ENCODE measurements at places on chromosomes 4 and X.

GRCh38 chr4:85543832-85544231, 68.9 kb downstream of the ARHGAP24 start:
- peak; percentile 63 for DNase-seq

GRCh38 chr4:2648159-2648814, 107.8 kb downstream of the TNIP2 start:
- DNase-seq: no peak

DNA sequence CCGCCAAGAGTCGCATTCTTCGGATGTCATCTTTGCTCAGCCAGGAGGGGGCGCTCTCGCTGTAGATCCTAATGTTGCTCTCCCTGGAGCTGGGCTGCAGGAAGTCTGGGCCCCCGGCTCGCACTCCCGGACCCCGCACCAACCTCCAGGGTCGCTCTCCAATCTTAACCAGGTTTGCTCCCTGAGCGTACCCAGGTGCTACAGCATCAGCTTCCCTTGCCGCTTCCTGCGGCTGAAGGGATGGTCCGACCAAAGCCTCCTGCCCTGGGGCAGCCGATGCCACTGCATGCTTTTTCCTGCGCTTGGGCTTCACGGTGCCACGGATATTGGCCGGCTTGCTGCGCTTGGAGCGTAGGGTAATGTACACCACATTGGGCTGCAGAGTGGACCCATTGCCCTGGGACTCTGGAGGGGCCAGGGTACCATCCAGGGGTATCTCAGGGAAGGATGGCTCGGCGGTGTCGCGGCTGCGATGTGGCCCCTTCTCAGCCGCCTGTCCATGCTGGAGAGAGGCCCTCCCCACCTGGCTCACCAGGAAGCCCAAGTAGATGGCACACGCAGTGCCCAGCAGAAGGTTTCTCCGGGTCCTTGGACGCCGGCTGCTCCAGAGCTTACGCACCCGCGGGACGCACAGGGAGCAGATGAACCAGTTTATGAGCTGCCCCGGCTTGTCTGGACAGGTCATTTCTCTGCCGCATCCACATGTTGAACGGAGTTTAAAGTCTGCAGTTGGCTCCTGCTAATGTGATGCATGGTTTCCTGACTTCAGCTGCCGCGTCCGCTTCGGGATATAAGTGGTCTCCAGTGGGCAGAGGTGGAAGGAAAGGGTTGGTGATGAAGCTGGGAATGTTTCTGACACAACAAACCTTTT, 1.9 kb downstream of the GASK1B start:
- peak; percentile 24 for DNase-seq

DNA sequence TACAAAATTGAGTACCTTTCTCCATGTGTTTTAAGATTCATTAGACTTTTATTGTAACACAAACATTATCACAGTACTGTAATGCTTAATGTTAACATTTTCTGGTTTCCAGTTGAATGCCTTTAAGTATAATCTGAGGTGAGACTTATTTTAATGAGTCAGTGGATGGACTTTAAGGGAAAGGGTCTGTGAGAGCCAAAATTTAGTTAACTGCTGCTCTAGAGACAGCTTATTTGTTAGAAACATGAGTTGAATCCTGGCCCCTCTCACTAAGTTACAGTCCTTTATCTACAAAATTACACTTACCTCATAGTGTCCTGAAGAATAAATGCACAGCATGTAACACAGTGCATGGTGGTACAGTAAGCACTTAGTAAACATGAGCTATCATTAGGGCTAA, 66.0 kb downstream of the PGRMC2 start:
- no peak for DNase-seq

DNA sequence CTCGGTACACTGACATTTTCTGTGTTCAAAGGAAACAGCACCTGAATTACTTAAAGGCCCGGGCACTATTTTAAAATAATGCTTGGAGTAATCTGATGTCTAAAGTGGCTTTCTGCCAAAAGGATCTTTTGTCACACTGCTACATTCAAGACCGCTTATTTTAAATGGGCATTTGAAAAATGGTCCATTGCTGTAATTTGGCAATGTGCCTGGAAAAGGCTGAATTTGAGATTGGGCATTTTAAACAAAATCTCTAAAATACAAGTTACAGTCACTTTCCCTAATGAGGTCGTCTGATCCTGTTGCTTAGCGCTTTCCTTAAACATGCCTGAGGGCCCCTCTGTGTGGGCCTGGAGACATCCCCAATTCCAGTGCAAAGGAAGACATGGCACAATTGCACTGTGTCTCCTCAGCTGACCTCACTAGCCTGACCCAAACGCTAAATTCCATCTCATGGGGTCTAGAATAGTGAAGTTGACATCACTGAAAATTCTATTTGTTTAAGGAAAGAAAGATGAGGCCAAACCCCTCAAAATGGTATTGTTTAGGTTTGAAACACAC, 214.2 kb downstream of the GPC3 start:
- no peak for DNase-seq

DNA sequence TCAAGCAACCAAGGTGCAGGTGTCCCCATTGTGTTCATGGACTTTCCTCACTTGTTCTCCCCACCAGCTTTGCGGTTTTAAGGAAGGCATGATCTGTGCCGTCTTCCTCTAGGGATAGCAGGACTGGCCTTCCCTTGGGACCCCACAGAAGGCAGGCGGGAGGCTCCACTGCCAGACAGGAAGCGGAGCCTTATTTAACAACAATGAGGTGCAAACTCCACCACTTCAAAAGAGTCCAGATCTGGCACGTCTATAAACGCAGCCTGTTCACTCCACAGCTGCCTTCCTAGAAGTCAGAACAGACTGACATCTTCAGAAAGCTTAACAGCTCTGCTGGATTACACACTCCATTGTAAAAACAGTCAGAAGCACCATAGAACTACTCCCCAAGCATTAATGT, 1.7 kb upstream of the GPR143 start:
- no peak for DNase-seq

GRCh38 chrX:131067216-131067615, 9.1 kb downstream of the ARHGAP36 start:
- DNase-seq: no peak

DNA sequence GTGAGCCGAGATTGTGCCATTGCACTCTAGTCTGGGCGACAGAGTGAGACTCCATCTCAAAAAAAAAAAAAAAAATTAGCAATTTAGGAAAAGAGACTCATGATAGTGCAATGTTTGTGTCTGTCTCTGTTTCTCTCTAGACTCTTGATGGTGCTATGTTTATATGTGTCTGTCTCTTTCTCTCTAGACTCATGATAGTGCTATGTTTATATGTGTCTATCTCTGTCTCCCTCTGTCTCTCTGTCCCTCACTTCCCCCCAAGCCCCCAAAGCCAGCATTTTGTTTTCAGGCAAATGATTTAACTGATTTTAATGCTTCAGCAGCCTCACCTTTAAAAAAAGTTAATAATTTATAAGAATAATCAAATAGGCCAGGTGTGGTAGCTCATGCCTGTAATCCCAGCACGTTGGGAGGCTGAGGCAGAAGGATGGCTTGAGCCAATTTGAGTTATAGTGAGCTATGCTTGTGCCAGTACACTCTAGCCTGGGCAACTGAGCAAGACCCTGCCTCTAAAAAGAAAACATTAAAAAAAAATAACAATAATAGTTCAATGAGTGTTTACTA, 6.9 kb downstream of the MOB1B start:
- no peak for DNase-seq

DNA sequence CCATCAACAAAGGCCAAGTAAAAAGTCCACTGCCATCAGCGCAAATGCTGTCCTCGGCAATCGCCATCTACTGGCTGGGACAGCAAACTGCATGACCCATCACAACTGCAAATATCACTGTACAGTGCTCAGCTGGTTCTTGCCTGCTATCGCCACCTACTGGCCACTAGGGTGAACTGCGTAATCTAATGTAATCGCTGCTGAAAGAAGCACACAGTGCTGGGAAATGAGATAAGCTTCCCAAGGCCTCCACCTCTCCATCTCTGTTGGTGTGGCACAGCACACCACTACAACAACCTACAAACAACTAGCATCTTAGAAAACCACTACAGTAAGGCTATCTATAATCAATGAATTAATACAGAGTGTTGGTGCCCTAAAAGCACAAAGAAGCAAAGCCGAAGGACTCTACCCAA, 298.3 kb downstream of the TEX13A start:
- DNase-seq: peak; percentile 55

Data from fibroblast of skin of right quadriceps (primary cell).